ENCODE measurements at places on chromosomes 4 and X.

GRCh38 chrX:18291006-18291545 lies 63.4 kb downstream of the SCML2 start:
- no peak for DNase-seq

DNA sequence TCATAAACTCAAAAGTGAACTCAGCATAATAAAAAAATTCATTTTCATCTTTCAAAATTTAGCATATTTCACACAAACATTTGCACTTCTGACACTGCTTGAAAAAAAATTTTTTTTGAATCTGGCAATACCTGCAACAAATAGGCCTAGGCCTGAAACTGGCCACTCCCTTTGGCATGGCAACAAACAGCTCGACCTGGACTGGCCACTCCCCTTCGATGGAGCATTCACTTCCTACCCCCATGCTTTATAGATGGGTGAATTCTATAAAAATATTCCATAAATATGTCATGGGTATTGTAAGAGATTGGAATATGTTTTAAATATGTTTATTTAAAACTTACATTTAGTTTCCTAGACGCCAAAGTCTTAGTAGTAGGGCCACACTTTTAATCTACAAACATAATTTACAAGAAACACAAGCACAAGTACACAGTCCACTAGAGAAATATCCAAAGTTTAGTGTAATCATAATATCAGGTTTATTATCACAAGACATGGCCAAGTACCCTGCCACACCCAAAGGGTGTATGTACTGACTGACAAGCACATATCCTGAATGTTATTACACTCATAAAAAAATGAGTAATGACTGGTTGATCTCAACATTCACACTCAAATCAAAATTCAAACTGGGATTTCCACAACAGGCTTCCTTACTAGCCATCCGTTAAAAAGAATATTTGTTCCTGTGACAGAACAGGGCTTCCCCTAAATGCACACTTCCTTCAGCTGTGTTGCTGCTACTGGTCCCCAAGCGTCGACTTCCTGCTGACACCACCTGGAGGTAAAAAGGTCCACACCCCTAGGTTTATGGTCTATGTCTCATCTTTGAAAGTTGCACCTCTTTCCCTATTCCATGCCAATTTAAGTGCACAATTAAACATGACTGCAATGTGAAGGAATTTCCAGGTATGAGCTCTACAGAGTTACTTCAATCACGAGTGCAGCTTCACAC lies 271.5 kb downstream of the NR3C2 start:
- DNase-seq = no peak

- DNase-seq = no peak
Measured at GRCh38 chr4:84985952-84986351, 19.5 kb upstream of the WDFY3 start.

GRCh38 chr4:55725057-55725456 lies 89.0 kb upstream of the NMU start:
- no peak for DNase-seq

GRCh38 chr4:8871417-8872401 lies at the start of gene HMX1:
HMX1 (minus strand) TSS chr4:8871839; CDS start chr4:8871614, 225 bp downstream.
- no peak for DNase-seq

DNA sequence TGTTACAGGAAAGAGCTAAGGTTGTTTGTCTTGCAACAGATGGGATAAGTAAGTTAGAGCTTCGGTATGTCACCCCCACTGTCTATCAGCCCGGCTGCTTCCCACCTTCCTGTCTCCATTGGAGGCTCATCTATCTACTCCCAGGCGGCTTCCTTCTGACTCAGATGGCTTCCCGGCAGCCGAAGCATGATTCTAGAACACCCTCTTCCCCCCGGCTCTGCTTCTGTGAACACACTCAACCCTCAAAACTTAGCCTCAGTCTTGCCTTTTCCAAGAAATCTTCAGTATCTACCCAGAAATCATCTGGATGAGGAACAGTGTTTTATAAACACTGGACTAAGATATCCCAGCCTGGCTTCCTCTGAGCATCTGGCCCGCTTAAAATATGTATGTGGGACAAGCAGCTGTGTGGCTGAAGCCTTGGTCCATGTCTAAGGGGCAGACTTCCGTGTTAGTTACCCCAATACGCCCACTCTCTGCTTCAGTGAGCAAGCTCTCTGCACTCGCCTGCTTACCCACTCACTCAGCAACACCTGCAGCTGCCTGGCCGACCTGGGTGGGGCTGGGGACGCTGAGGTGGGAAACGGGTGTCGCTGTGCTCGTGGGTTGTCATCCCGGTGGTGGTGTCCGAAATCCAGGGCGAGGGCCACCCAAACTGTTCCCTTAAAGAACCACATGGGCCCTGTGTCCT lies 12.0 kb upstream of the SLC2A9 start:
- DNase-seq = no peak

DNA sequence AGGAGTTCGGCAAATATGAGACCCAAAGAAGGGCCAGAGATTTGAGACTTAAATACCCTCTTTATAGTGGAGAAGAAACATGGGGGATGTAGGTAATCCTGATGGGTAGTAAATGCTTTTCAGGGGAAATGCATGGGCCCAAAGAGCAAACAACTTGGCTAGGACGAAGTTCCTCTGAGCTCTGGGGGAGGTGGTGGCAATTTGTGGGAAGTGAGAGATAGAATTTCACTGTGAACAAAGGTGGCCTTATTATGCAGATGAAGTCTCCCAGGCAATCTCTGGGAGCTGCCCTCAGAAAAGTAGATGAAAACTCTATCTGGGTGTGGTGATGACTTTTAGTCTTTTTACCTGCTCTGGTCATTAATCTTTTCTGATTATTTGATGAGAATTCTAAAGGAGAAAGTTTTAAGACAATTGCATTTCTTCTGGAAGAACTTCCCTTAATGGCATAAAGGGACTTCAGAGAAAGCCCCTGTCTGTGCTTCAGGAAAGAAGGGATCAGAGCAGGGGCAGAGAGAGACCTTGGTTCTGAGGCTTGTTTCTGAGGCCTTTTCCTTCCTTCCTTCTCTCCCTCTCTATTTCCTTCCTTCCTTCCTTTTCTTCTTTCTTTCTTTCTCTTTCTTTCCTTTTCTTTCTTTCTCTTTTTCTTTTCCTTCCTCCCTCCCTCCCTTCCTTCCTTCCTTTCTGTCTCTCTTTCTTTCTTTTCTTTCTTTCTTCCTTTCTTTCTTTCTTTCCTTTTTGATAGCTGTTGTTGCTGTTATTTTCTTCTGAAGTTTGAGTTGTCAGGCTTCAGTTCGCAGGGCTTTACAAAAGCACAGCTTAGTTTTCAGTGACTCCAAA lies 37.5 kb upstream of the MAOA start:
- no peak for DNase-seq

DNA sequence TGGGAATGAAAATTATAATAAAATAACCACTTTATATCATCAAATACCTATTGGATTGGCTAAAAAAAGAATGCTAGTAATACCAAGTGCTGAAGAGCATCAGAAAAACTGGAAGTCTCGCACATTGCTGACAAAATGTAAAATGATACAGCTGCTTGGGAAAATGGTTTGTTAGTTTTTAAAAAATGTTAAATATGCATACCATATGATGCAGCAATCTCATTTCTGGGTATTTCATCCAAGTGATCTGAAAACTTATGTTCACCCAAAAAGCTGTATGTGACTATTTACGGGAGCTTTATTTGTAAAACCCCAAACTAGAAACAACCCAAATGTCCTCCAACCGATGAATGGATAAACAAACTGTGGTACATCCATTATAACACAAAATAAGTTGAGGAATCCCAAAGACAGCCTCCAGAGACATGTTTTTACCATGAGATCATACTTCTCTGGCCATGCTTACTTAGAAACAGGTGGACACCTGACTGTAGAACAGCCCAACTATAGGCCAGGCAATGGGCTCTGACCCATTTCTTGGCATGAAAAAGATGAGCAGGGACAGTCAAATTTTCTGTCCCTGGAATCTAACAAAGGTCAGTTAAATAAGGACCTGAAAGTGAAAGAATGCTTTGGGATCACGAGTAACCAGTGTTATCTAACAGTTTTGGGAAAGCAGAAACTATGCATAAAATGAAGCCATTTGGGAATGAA lies 47.5 kb upstream of the FAM120C start:
- DNase-seq = no peak

- no peak for DNase-seq
Measured at GRCh38 chr4:6591781-6592180, 16.8 kb downstream of the MAN2B2 start.

DNA sequence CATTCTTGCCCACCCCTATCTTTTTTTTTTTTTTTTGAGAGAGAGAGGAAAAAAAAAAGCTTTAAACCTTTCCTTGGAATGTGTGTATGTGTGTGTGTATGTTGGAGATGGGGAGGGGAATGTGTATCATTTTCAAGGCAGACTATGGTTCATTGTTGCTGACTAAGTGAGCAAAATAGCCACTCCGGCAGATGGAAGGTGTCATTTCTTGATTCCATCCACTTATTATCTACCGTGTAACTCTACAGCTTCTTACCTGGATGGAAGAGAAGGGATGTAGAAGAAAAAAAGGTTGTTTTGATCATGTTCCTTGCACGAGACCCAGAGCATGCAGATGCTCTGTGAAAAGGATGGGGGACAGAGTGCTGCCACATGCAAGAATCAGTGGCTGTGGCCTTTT lies 5.9 kb upstream of the GK2 start:
- DNase-seq = no peak

DNA sequence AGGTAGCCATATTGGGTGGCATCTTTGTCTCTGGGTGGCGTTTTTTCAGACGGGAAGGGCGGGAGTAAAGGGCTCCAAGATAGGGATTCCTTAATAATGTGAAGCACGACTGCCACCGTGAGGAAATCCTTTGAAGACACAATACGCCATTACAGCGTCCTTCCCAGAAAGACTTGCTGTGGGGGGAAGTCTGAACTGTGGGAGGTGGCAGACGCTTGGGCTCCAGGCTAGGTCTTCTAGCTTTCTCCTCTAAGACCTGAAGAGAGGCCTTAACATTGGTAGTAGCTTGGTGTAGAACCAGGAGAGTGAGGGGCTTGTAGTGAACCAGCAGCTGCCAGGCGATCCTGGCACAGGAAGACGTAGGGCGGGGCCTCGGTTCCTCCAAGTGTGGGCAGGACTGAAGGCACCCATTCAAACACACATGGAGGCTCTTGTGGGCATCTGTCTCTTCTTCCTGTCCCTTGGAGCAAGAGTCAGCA lies 197.3 kb downstream of the OR13H1 start:
- DNase-seq = no peak

DNA sequence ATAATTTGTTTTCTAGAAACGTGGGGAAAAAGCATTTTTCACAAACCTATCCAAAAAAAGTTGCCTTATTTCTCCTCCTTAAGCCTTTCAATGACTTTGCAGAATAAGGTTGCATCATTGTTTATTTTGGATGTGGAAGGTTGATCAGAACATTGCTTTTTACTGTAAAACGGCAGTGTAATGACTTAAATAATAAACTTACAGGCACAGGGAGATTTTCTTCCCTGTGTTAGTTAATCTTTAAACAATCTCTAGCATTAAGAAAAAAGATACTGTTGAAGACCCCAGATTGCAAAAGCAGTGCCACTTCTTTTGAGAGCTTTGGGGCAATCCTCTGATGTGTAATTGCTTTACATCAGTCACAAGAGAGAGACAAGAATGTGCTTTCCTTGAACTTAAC lies 153.4 kb downstream of the ARX start:
- DNase-seq = no peak

Data from stimulated activated CD8-positive, alpha-beta memory T cell treated with anti-CD3 and anti-CD28 coated beads, Interleukin-4, amount 100 ng/mL, for 4 hours (primary cell).